ENCODE measurements at places on chromosomes 12 and 14.

DNA sequence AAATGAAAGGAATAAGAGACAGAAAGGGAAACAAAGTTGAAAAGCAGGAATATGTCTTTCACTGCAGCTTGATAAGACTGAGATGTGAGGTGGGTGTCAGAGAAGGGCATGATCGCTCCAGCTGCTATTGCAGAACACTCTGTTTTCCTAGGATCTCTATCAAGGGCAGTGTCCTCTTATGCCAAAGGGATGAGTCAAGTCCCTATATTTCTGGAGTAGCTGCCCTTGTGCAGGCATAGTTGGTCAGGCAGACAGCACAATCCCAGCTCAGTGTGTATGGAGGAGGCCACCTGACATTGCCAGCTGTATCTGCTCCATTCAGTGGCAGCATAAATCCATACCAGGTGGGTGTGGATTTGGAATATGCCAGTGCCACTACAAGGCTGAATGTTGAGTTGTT is 101.6 kb downstream of the DAD1 start:
- no peak for DNase-seq

DNA sequence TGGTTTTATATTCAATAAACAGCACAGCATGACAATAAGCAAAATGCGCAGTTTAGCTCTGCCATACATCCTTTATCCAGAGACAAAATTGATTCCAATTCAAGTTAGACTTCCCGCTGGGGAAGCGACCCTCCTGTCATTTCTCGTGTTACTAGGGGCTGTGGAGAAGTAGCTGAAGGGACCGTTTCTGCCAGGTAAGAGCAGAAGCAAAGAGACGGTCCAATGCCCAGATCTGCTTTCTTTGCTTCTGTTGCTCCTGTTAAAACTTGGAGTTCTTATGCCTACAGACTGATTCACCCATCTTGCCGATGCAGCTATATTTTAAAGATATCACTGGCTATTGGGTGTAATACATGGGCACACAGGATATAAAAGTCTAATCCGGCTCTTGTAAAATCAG is 156.8 kb upstream of the AVPR1A start:
- no peak for DNase-seq

DNA sequence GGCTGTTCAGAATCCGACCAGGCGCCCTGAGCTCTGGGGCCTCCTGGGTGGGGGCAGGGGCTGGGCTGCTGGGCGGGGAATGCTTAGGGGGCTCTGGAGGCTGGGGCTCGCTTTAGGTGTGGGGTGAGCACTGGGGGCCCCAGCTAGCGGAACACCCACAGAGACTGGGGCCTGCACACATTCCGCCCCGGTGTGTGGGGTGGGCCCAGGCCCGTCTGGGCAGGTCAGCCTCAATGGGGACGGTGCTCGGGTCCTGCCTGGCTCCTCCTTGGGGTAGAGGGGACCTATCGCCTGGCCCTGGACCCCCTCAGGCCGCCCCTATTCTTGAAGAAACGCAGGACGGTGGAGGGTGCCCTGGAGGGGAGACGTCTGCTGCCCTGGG is 364.8 kb downstream of the TMEM121 start:
- DNase-seq = no peak

- DNase-seq = no peak
Observed at GRCh38 chr12:128982933-128983332, 129.7 kb downstream of the GLT1D1 start.

GRCh38 chr12:26255893-26256645 is 60.7 kb downstream of the SSPN start:
- no peak for DNase-seq

DNA sequence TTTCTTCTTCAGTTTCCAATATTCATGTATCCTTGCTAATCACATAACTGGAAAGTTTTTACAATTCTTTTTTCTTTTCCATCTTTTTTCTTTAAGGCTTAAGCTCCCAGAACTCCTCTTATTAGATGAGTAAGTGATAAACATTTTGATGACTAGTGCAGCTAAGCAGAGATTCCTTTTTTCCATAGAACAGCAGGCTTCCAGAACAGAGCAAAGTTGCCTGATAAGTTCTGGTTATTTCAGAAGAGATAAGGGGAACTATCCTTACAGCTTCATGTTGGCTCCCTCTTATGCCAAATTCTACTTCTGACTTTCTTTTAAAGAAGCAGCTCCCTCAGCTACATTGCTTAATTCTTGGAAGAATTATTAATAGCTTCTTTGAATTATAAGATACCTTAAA is 194.7 kb upstream of the FAR2 start:
- DNase-seq = no peak

- no peak for DNase-seq
Observed at GRCh38 chr14:36294543-36294942, 25.9 kb downstream of the MBIP start.

GRCh38 chr14:80607430-80608190 is 333.9 kb downstream of the CEP128 start:
- no peak for DNase-seq

GRCh38 chr14:61388173-61388975 is 67.0 kb downstream of the PRKCH start:
- peak; percentile 58 for DNase-seq

DNA sequence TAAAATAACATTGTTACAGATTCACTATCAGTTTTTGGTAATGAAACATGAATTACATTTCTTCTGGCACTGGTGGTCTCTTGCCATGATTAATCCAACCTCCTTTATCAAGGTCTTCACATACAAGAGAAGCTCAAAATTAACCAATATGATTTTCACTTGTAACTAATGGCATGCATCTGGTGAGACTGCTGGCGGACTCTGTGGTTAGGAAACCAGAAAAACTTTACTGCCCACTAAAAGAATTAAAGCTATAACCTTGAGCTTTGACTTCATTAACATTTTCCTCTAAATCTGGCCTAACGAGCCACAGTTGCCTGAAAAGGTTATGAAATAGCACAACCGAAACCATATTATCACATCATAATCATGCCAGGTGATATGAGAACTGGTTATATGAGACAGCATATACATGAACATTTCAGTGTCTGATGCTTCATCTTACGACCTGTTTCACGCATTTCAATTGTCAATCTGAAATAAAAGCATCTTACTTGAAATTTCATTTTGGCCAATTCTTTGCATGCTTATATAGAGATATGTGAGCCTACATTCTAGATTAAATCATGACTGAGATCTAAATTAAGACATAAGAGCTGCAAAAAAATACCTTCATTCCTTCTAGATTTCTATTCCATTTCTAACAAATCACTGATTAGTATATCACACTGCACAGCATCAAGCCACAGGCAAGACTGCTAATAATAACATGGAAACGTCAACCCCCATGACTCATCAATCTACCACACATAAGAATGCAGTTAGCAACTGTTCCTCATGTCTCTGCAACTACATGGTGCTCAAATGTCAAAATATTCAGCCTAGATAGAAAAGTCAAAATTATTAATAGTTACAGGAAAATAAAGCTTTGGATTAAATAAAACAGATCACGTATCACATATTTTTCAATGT is 89.3 kb downstream of the OSBPL8 start:
- DNase-seq = peak; percentile 10

GRCh38 chr12:122965321-122965751 is 927 bp downstream of the ABCB9 start:
- no peak for DNase-seq

DNA sequence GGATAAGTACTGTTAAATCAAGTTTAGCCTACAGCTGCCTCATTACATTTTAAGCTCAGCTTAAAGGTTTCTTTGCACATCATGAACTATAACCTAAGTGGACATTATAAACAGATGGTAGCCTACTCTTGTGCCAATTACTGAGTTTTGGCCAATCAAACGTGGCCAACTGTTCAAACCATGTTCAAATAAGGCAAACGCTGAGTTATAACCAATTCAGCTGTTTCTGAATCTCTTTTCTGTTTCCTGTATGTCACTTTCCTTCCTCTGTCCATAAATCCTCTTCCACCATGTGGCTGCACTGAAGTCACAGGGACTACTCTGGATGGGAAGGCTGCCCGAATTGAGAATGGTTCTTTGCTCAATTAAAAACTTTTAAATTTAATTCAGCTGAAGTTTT is 98.4 kb downstream of the BCAT1 start:
- no peak for DNase-seq

GRCh38 chr12:54933376-54933775 is 51.2 kb downstream of the TESPA1 start:
- DNase-seq = peak; percentile 52

DNA sequence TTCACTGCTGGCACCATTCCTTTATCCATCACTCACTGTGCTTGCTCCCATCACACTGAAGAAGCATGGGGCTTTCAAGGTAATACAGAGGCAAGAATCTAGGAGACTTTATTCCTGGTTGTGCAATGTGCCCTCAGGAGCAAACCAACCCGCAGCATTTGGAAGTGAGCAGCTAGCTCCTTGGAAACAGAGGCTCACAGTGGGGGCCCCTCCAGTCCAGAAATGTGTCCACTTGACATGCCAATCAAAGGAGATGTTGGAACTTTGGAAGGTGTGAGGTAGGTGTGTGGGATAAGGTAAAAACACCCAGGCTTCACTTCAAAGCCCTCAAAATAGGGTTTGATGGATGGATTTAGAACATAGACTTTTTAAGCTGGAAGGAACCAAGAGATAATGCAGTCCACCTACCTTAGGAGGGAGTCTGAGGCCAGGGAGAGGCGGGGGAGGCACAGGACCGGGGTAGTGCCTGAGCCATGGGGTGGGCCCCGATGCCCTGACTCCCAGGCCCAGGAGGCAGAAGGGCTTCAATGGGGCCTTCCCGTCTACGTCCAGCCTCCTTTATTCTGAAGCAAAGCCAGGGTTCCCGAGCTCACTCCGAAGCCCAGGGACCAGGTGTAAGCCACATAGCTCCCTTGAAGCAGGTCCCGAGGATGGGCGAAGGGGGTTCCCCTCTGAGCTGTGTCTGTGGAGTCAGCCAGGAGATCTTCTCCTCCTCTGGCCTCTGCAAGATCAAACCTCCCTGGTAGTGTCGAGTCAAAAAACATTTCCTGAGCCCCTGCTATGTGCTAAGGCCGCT is 17.6 kb upstream of the BCL11B start:
- DNase-seq = no peak

DNA sequence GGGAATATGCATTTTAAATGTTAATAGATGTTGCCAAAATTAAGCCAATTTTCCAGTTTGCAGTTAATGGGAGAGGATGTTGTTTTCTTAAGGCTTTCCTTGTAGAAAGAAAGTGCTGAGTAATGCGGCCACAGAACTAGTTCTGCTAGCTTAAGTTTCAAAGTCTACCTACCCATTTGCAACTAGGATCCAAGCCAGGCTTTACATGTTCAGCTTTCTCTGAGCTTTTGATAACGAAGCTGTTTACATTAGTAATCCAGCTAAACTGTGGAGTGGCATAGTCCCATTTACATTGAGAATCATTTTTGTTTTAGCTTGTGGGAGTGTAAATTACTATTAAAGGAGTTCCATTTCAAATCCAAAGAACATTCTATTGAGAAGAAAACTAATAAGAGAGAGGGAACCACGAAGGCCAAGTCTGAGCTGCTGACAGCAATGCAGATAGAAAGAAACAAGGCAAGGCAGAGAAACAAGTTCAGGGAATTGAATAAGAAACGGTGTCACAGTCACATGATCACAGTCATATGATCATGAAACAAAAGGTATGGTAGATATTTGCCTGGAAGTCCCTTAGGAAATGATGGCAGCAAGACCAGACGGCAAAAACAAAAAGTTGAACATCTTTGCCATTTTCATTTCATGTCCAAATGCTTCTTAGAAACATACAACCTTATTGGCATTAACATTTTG is 274.9 kb downstream of the PAWR start:
- DNase-seq = no peak

- DNase-seq = no peak
Observed at GRCh38 chr14:81208489-81208888, 12.3 kb downstream of the GTF2A1 start.

DNA sequence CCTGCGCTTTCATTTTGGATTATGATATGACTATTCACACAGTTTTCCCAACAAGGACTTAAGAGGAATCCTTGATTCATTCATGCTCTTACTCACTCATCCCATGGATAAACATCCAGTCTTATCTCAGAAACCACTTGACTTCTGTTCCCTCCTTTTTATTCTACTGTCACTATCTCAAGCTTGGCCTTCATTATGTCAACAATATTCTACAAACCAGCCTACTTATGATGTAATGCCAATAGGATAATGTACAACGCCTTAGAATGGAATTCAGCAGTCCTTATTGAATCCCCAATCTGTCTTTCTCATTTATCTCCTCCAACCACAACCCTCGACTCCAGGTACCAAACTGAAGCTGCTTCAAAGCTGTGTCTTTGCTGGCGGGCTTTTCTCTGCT is 448.5 kb downstream of the PDZRN4 start:
- DNase-seq = no peak

- DNase-seq = peak; percentile 34
Observed at GRCh38 chr14:64196814-64197411, 97.3 kb downstream of the ESR2 start.

DNA sequence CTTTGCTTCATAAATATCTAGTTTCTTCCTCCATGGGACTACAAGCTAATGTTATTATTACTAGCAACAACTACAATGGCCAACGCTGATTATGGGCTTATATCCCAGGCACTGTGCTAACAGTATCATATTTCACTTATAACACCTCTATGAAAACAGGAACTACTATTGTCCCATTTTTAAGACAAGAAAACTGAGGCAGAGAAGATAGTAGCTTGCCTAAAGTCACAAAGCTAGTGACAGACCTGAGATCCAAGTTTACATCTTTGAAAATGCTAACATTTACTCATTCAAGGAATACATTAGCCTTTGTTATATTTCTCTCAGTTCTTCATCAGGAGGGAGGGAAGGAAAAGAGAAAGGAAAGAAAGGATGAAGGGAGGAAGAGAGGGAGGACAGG is 32.8 kb downstream of the GIT2 start:
- DNase-seq = no peak

- no peak for DNase-seq
Observed at GRCh38 chr12:90871726-90872096, 83.3 kb downstream of the CCER1 start.

GRCh38 chr12:5988659-5989116 is 43.6 kb upstream of the ANO2 start:
- DNase-seq = peak; percentile 63

GRCh38 chr14:89926694-89927093 is 27.8 kb downstream of the EFCAB11 start:
- no peak for DNase-seq

- DNase-seq = peak; percentile 34
Observed at GRCh38 chr12:4356041-4356327, 23.5 kb downstream of the FGF23 start.

DNA sequence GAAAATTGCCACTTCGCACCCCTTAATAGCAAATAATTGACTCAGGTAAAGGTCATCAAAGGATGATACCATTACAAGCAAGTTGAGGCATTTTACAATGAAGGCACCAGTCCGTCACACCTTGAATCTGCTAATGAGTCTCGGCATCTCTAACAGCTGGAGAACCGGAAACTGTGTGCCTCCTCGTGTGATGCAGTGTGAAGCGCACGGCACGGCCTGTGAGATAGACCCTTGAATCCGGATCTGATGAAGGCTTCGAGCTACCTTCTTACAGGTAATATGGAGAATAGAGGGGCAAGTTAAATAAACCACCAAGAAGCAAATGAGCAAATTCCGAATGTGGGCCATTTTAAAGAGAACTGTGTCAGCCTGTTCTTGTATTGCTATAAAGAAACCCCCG is 19.8 kb upstream of the TUBA1A start:
- no peak for DNase-seq

- DNase-seq = no peak
Observed at GRCh38 chr12:122137229-122137628, 36.8 kb downstream of the IL31 start.
